T-helper 17 cell (primary cell): ENCODE measurements at places on chromosomes 2 and 18. TPM values are rescaled to one million over a fixed set of nuclear protein-coding genes. Genes with fewer than 3 reads are reported as not detected.

GRCh38 chr2:182173944-182174622 lies 188.4 kb downstream of the PPP1R1C start:
- DNase-seq = no peak
- peaks cover 13% of the 10 kb centered on the region for H3K27me3 ChIP-seq
- H3K4me1 ChIP-seq = no peaks in the 10 kb centered on the region
- no peak overlapping the region for H3K4me3 ChIP-seq

DNA sequence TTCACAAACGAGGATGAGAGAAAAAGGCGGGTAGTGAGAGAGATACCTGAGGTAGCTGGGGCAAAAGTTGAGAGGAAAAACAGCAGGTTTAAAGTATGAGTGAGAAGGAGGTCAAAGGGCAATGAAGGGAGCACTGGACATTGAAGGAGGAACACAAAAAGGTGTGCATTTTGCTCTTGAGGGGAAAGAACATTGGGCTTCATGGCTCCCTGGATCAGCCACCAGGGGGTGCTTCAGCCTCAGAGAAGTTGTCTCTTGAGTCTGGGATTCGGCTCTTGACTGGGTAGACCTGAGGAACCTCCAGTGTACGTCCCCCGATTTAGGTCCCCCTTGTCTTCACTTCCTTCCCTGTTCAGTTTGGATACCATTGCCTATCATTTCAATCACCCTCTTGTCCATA lies 128.5 kb downstream of the RAPGEF4 start:
- peaks cover 3% of the 10 kb centered on the region for H3K4me1 ChIP-seq
- peak overlapping the region; percentile 1 for H3K4me3 ChIP-seq
- H3K36me3 ChIP-seq = peaks cover 3% of the 10 kb centered on the region
- no peak overlapping the region for H3K27ac ChIP-seq

PSMA8 gene
- 0.52 TPM for total RNA-seq

GRCh38 chr2:60098996-60099395 lies 454.5 kb downstream of the BCL11A start:
- no peaks in the 10 kb centered on the region for H3K27me3 ChIP-seq
- DNase-seq = no peak
- H3K27ac ChIP-seq = no peak overlapping the region
- H3K4me3 ChIP-seq = no peak overlapping the region
- no peaks in the 10 kb centered on the region for H3K36me3 ChIP-seq
- H3K4me1 ChIP-seq = no peaks in the 10 kb centered on the region

DNA sequence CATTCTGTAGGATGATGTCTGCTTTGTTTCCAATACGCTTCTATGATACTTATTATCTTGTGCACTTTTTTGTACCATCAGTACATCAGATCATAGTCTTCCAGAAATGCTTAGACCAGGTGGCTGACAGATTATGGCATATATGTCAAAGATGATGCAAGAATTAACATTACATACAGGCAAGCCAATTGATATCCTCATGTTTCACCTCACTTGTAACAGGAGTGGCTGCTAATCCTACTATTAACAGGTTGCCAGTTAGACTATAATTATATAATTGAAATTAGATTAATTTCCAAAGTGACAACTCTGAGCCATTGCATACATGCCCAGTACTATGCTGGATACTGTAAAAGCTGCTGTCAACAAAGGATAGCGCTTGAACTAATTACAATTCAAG lies 77.2 kb downstream of the TLK1 start:
- peaks cover 51% of the 10 kb centered on the region for H3K4me1 ChIP-seq
- no peaks in the 10 kb centered on the region for H3K27me3 ChIP-seq
- DNase-seq = no peak

ST3GAL5 gene
- total RNA-seq = 34.3 TPM

CDK15 gene
- not detected for total RNA-seq

DNA sequence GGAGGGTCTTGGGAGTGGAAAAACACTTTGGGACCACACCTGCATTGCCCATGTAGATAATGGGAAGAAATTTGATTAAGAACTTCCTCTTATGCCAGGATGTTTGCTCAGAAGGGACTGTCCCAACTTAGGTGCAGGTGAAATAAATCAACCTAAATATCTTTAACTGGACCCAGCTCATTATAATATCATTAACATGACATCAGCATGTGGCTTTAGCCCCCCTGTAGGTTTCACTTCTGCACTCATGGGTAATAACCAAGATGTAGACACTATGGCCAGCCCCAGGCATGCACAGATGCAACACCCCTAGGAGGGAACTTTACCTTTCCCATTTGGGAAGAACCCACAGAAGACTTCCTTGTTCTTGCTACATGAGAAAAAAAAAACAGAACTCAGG lies 227.4 kb upstream of the ZNF804A start:
- no peak for DNase-seq
- H3K27me3 ChIP-seq = no peaks in the 10 kb centered on the region
- H3K4me3 ChIP-seq = no peak overlapping the region
- no peaks in the 10 kb centered on the region for H3K36me3 ChIP-seq

GRCh38 chr2:75608684-75609333 lies 37.8 kb upstream of the MRPL19 start:
- peaks cover 87% of the 10 kb centered on the region for H3K27me3 ChIP-seq
- no peak overlapping the region for H3K4me3 ChIP-seq
- no peaks in the 10 kb centered on the region for H3K4me1 ChIP-seq
- peak; percentile 40 for DNase-seq

GRCh38 chr2:53911434-53912189 lies 51.8 kb upstream of the GPR75 start:
- peaks cover 8% of the 10 kb centered on the region for H3K4me1 ChIP-seq
- H3K27me3 ChIP-seq = no peaks in the 10 kb centered on the region
- peaks cover 8% of the 10 kb centered on the region for H3K36me3 ChIP-seq
- no peak overlapping the region for H3K4me3 ChIP-seq
